ENCODE measurements at places on chromosomes 16 and 17. TPM values are rescaled to one million over a fixed set of nuclear protein-coding genes. Genes with fewer than 3 reads are reported as not detected.

Gene NPIPA1
- total RNA-seq: 46.3 TPM

Gene GPR179
- not detected for total RNA-seq

Gene FOXN1
- 28.9 TPM for total RNA-seq

Gene RASL10B
- total RNA-seq: 0.66 TPM

Gene INCA1
- 1.8 TPM for total RNA-seq

GRCh38 chr17:4742629-4743028 is 2.9 kb upstream of the CXCL16 start:
- no peak for DNase-seq

DNA sequence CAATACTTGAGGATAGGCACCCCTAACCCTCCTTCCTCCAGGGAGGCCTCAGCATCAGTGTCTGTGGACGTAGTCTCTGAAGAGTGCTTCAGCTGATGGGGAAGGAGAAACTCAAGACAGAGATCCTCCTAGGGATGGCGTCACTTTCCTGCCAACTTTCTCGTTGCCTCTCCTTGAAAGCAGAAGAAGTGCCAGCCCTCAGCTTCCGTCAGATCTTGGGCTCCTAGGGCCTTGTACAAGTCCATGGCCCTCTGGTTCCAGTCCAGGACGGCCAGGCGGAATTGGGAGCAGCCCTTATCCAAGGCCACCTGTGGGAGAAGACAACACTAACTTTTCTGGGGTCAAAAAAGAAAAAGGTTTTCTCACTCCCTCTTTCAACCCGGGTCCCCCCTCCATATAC is 1.3 kb downstream of the SAT2 start:
- DNase-seq: no peak

DNA sequence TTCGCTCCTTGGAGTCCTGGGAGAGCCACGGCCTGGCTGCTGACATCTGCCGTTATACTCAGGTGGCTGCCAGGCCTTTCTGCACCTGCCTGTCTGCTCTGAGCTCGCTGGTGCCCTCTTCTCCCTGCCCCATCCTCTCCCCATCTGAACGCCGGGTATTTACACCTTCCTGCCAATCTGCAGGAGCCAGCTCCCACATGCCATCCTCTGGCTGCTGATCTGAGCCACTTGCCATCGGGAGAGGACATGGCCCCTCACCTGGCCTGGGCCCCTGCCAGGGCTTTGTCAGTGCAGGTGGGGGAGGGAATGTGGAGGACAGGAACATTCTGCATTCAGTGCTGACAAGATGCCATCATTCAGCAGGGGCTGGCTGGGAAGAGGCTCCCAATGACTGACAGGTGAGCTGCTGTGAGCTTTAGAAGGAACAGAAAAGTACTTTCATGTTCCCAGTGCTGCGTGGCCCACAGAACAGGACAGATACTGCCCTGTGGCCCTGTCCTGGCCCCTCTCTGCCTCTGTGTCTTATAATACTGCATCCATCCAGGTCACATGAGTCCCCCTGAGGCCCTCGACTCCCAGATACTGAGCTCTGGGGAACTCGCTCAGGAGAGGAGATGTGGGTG is 96.3 kb upstream of the ZNF469 start:
- DNase-seq: no peak

DNA sequence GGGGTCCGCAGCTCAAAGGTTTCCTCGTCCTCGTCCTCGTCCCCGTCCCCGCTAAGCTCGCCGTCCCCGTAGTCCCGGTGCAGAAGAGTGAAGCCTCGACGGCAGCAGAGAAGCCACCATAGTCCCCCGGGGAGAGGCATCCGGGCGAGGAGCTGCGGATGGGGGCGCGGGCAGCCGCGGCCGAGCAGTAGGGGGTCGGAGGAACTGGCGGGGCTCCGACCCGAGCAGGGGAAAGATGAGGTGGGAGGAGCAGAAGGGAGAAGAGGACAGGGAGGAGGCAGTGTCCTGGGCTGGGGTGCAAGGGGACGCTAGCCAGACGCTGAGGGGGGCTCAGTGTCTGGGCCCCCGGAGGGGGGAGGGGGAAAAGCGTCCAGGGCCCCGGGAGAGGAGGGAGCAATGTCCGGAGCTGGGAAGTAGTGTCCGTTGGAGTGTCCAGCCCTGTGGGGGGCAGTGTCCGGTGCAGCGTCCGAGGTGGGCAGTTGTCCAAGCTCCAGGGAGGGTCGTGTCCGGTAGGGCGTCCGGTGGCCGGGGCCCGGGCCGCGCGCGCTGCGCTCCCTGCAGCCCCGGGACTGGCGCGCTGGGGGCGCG is at the start of gene PLEKHH3:
PLEKHH3 (minus strand) TSS at position 571 of the 588 bp plus-strand sequence; CDS start at position 140, 431 bp downstream.
- DNase-seq: peak; percentile 90

DNA sequence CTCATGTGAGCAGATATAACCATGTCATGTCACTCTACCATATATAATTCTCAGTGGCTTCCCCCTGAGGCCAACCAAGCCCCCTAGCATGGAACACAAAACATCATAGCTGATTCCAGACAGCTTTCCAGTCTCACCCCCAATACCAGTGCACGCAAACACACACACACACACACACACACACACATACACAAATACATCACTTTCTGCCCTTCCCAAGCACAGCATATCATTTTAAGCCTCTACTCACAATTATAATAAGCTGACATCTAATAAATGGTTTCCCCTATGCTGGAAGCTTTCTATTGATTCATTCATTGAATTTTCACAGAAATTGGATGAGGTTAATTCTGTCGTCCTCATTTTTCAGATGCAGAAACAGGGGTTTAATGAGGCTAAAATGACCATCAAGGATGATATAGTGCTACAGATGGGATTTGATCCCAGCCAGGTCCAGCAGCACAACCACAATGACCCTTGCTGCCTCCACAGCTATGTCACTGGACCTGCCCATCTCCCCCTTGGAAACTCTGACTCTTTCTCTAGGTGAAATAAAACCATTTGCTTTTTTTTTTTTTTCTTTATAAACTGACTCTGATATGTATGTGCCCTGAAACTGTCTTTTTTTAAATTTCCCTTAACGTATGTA is 131.1 kb downstream of the TMEM114 start:
- no peak for DNase-seq

- peak; percentile 65 for DNase-seq
These were observed 8.2 kb downstream of the TBX21 start for GRCh38 chr17:47741109-47741792.

GRCh38 chr17:68470961-68471360 is 13.7 kb upstream of the WIPI1 start:
- no peak for DNase-seq

DNA sequence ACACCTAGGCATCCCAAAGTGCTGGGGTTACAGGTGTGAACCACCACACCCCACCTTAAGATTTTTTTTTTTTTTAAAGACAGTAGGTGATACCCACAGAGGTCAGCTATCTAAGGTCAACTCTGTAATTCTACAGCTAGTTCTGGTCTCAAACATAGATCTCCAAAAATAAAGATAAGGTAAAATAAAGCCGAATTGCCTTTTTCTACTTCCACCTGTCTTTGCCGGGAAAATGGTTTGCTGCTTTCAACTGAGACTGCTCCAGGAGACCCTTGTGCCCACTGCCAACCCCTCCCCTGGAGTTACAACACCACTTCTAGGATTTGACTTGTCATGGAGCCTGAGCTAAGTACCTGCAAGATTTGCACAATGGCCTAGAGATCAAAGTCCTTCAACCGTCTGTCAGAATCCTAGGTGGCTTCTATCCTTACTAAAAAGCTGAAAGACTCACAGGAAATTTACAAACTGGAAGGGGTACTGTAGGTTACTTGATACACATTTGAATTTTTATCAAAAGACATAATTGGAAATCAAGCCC is 4.7 kb upstream of the CNOT1 start:
- DNase-seq: no peak

DNA sequence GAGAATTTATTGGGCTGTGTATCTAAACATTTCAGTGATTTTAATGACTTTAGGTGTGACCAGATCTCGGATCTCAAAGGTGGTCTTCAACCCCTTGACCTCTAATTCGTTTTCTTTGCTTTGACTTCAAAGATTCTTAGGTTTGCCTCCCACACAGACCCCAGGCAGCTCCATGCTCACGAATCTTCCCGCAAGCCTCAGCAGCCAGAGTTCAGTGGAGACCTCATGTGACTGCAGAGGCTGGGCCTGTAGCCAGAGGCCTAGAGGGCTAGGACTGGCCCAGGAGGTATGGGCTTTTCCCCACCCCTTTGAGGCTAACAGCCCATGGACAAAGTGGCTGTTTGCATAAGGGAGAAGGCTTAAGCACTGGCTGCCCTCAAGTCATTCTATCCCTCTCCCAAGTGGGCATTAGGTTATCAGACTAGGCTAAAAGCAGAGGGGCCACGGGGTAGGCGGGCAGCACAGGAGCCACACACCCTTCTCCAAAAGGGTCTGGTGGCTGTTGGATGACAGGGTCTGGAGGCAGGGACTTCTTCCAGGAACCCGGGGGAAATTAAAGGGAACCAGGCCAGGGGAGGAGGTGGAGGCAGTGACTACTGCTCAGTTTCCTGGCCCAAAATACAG is 3.0 kb downstream of the HIRIP3 start:
- no peak for DNase-seq

- DNase-seq: no peak
These were observed 35.5 kb downstream of the KSR1 start for GRCh38 chr17:27491713-27492190.

DNA sequence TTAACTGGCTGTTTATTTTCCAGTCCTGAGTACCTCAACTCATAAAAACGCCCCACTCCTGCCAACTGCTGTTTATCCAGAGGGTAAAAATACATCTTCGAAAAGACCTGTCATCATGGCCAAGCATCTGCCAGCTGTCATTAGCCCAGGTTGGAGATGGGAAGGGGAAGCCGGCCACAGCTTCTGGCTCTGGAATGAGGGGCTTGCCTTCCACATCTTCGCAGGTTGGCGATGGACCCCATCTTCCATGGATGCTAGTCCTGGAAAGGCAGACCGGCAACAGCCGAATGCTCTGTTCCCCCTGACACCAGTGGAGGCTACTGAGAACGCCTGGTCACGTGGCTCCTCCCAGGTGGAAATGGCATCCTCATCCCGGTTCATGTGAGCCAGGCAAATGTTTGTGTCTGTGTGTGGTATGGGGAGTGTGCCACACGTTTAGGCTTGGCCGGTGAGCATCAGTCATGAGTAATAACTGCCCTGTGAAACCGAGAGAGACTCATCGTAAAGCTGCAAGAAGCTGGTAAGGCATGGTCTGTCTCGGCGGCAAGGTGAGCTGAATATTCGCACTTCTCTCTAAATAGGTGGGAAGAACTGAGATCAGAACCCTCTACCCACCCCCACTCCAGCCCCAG is 420 bp upstream of the KRTAP17-1 start:
- DNase-seq: peak; percentile 72

- no peak for DNase-seq
These were observed 25.5 kb upstream of the LRRC75A start for GRCh38 chr17:16517477-16517876.

All from lower leg skin (tissue), 4 donors.